ENCODE measurements at places on chromosomes 7 and 10.

- DNase-seq, result no peak
These were observed 60.2 kb upstream of the CAMK2B start for GRCh38 chr7:44385434-44386138.

DNA sequence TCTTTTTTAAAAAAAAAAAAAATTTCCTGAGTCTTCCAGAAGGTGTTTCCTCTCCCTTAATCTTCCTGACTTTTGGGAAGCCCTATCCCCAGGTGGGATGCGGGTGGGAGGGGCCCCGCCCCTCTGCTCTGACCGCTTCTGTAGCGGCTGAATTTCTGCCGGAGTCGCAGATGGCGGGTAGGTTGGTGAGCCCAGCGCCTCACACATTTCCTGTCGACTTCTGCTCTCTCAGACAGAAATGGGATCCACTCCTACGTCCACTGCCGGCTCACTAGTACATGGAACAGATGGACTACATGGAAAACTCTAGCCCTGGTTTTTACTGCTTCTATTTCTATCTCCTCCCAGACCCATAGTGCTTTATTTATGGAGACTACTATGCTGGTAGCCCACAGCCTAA, 90.9 kb downstream of the NEUROD6 start:
- DNase-seq, result no peak

DNA sequence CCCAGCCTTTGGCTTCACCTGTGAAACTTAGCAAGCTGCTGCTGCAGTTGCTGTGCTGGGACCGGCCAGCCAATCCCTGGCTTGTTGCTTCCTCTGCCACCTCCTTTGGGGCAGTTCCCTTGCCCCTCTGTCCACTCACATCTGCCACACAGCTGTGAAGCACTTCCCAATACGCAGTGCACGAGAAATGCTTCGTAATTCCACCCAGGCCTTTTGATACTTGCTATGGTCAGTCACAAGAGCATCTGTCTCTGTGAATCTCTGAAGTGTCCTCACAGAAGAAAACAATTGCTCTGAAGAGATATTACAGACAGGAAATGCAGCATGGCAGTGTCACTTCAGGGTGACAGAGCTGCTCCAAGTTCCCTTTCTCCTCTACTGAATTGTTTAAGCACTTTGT, 208.5 kb downstream of the PTEN start:
- no peak for DNase-seq

DNA sequence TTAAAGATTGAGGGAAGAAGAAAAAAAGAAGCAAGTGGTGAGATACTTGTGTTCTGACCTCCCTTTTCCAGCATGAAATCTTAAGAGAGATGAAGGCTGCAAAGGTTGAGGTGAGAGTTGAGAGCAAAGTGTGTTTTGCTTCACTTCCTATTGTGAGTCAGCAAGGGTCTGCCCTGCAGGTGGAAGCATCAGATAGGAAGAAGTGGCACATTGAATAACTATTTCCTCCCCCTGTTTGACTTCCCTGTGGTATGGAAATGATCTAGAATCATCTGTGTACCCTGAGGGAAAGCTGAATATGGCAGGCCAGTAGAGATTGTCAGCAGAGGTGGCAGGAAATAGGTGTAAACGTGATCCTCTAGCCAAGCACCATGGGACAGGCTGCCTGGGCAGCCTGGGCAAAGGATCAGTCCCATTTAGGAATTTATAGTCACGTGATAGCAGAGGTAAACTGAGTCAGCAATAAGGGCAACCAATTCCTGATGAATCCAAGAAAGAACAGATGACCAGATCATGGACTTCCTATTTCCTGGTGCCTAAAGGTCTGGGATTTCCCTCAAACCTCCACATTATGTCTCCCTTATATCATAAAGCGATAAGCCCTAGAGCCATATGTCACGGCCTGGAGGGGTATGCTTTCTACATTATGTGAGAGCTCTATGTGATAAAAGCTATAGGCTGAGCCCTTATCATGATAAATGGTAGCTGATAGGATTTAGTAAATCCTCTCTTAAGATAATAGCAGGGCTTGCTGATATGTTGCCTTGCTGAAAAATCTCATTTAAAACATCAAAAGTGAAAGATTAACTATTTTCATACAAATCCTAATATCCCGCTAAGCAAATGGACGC, 287.0 kb downstream of the MDFIC start:
- no peak for DNase-seq

DNA sequence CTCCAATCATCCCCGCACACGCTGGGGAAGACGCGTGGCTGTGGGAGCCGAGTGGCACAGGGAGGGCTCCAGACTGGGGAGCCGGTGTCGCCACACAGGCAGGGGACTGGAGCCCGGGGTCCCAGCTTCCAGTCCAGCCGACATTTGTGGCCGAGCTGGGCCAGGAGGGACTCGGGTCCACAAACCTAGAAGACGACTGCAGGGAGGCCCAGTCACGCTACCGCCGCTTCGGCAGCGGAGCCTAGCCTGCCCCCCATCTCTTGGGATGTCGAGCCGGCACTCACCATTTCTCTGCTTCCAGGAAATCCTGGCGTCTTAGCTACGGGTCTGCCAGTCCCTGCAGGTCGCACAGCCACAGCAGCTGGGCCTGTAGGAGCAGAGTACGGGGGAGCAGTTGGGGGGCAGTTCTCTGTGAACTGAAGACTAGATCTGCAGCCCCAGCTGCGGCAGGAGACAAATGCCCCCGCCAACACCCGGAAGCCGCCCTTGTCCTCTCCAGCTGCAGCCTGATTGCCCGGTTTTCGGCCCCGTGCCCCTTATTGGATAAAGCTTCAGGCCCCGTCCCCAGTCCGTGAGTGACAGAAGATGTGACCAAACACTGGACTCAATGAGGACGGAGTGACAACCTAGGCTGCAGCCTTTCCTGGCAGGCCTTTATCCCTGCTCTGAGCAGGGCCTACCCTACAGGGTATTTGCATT, 270.7 kb downstream of the ZNF33B start:
- peak; percentile 15 for DNase-seq
